Memory B cell (primary cell): ENCODE measurements at places on chromosomes 6 and 20.

DNA sequence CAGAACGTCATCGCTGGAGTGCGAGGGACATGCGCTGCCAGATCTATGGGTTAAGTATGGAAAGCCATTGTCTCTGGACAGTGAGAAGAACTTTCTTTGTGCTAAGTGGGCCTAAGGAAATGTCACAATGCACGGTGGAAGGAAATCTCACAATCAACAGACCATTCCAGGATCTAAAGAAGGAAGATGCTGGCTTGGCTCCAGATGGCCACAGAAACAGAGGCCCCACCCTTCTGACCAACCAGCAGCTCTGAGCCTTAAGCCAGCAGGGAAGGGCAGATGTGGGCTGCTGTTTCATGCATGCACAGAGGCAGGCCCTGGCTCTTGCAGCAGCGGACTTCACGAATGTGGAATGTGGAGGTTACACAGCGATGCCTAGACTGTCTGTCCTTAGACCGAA lies 156.3 kb downstream of the SOBP start:
- DNase-seq = no peak

GRCh38 chr20:57439432-57439831 lies 48.2 kb downstream of the RBM38 start:
- DNase-seq = no peak

GRCh38 chr6:138719011-138719635 lies 54.4 kb upstream of the CCDC28A start:
- DNase-seq = no peak

GRCh38 chr6:153947808-153948447 lies 91.1 kb upstream of the OPRM1 start:
- no peak for DNase-seq
